CD8-positive, alpha-beta memory T cell (primary cell): ENCODE measurements at places on chromosomes 13 and 19.

GRCh38 chr13:30033681-30034457, 183.5 kb upstream of the UBL3 start:
- DNase-seq, result no peak

GRCh38 chr13:39859898-39860297, 204.4 kb downstream of the COG6 start:
- DNase-seq, result no peak

DNA sequence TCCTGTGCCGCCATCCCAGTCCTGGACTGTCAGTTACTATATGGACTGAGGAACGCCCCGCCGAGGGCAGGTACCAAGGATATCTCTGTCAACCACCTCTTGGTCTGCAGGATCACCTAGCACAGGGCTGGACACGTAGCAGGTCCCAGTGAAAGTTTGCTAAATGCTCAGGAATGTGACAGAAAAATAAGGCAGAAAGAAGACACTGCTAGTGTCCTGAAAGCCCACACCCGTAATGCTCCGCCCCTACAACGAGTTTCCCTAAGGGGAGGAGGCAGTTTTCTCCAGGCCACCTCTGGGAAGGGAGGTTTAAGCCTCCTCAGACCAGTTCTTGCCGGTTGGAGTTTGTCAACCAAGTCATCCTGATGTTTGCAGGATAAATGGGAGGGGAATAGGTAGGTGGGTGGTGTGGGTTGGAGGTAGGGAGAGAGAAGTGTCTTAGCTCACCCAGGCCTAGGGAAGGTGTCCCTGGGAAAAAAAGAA, 1.7 kb upstream of the SERTAD3 start:
- DNase-seq, result no peak

DNA sequence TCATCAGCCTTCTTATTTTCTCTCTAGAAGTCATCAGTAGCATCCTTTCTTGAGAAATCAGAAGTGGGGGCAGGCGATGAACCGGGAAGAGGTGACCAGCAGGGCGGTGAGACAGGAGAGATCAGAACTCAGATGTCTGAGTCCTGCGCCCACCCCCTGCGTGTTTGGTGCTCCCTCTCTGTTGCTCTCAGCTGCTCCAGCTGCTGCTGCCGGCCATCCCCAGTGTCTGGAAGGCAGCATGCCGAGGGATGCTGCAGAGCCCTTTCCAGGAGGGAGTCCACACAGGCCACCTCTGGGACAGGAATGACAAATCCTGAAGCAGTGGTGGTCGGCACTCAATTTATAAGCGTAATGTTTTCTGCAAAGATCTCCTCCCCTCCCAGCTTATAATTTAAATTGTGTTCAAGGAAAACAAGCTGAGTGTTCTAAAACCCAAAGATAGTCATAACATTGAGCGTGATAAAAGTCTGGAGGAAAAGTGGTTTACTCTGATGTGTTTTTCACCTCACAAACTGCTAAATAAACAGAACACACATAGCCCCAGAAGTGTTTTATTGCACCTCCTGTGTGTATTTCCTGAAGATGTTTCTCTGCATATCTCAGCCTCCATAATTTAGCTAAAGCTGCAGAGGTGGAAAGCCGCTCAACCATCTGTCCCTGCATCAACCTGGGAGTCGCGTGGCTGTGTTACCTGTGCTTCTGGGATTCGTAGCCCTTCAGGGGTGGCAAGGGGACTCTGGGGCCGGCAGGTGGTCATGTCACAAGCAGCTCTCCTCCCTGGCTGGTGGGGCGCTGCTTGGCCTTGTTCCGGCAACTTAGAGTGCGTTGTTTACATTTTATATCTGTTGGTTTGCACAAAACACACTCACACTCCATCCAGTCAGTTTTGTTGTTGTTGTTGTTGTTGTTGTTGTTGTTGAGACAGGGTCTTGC, 191.2 kb downstream of the USP12 start:
- peak; percentile 12 for DNase-seq

DNA sequence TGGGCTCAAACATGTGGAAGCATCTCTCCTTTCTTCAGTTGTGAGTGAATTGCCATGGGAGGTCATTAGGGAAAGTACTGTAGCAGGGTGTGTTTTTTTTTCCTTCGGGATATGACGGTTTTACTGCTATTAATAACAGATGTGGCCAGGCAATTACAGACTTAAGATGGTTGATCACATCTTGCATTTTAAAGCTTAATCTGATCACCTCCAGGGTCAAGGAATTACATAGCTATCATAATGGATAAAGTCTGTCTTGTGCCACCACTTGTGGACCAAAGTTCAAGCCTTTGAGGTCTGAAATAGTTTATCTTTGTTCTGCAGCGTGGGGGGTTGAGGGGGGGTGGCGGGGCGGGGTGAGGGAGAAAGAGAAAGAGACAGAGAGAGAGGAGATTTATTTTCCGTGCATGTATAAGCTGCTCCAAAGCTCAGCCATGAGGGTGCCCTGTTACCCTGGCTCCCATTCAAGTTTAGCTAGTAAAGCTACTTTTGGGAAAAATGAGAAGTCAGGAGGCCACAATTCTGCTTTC, 5.5 kb upstream of the SERP2 start:
- no peak for DNase-seq

DNA sequence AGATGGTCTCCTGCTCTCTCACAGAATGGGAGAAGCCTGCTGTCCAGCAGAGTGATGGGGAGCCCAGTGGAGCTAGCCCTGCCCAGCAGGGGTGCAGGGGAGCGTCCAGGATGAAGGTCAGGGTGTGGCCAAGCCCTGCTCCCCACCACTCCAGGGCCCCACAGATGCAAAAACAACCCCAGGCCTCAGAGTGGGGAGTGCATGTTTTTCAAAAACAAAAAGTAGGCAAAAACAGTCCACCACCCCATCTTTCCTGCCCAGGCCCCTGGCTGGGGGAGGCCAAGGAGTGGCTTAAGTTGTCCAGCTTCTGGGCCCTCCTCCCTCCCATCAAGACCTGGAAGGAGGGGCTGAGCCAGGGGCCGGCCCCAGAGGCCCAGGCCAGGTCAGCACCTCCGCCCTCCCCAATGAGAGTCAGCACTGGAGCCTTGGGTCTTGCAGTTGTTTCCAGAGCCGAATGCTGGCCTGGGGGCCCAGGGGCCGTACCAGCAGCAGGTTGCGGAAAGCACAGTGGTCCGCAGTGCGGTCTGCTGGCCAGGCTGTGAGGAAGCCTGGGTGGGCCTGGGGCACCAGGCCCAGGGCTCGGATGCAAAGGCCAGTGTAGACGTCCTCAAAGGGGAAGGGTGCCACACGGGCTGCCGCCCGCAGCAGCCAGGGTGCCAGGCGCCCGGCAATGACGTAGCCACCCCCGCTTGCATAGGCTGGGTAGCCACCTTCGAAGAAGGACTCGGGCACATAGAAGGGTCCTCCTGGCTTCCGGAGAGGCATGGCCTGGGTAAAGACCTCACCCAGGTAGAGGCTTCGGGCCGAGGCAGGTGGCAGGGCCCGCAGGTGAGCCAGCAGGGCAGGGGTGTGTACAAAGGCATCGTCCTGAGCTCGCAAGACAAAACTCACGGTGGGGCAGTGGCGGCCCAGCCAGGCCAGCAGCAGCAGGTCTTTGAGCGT, 1.7 kb downstream of the B3GNT8 start:
- no peak for DNase-seq

DNA sequence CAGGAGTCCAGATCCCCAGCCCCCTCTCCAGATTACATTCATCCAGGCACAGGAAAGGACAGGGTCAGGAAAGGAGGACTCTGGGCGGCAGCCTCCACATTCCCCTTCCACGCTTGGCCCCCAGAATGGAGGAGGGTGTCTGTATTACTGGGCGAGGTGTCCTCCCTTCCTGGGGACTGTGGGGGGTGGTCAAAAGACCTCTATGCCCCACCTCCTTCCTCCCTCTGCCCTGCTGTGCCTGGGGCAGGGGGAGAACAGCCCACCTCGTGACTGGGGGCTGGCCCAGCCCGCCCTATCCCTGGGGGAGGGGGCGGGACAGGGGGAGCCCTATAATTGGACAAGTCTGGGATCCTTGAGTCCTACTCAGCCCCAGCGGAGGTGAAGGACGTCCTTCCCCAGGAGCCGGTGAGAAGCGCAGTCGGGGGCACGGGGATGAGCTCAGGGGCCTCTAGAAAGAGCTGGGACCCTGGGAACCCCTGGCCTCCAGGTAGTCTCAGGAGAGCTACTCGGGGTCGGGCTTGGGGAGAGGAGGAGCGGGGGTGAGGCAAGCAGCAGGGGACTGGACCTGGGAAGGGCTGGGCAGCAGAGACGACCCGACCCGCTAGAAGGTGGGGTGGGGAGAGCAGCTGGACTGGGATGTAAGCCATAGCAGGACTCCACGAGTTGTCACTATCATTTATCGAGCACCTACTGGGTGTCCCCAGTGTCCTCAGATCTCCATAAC, at the start of gene APOE:
Gene APOE, plus strand, starts transcription at position 360 of the 724 bp plus-strand sequence. CDS start 829 bp downstream, outside the sequence.
- no peak for DNase-seq

- peak; percentile 20 for DNase-seq
These were observed 286.5 kb downstream of the MYO16 start for GRCh38 chr13:108915634-108916512.

DNA sequence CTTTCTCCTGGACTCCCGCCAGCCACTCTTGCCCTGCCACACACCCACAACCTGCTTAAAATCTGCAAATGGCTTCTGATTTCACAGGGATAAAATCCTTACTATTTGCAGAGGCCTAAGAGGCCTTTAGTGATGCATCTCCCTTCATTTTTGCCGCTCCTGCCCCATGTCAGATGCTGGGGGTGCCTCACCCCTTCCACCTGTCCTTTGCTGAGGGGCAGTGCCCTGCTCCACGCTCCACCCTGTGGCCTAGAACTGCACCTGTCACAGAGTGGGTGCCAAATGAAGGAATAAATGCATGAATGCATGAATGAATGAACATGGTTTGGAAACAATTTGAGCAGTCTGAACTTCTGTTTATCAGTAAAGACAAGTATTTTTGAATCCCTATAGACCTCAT, 34.1 kb upstream of the UQCRFS1 start:
- no peak for DNase-seq

DNA sequence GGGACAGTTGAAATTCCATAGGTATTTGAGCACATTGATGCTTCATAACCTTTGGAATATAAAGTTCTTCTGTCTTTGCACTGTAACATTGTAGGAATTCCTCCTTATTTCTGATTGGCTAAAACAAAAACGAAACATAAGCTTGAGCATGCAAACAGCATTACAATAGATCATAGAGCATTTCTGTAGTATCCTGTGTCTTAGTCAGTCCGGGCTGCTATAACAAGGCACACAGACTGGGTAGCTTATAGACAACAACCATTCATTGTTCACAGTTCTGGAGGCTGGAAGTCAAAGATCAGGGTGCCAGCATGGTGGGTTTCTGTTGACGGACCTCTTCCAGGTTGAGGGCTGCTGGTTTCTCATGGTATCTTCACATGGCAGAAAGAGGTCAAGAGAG, 188.7 kb upstream of the SOX21 start:
- no peak for DNase-seq
